Activated CD4-positive, CD25-positive, alpha-beta regulatory T cell treated with anti-CD3 and anti-CD28 coated beads, Interleukin-2, amount 50 U/mL, for 16 hours (primary cell): ENCODE measurements at places on chromosomes 5 and 9.

DNA sequence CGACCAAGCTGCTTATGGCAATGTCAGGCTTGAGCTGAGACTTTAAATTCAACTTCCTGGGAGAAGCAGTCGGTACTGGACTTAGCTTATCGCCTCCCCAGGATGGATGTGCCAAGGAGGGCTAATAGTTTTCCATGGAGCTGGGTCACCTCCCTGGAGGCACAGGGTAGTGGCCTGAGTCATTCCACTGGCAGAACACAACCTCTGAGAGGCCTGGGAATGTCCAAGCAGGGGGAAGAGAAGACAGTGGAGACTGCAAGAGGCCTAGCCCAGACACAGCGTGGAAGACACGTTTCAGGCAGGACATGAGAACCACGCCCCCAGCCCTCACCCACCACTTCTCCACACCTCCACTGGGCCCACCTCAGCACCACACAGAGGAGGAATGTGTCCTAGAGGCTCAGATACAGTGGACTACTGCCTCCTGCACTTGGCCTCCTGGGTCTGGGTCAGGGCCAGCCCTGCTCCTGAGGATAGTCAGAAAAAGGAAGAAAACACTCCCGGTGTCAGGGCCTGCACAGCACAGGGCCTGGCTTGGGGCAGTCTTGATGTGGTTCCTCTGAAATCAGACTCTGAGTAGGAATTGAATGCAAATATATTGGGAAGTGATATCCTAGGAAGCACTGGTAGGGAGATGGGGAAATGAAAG is 171.8 kb downstream of the FSTL4 start:
- no peak for DNase-seq

DNA sequence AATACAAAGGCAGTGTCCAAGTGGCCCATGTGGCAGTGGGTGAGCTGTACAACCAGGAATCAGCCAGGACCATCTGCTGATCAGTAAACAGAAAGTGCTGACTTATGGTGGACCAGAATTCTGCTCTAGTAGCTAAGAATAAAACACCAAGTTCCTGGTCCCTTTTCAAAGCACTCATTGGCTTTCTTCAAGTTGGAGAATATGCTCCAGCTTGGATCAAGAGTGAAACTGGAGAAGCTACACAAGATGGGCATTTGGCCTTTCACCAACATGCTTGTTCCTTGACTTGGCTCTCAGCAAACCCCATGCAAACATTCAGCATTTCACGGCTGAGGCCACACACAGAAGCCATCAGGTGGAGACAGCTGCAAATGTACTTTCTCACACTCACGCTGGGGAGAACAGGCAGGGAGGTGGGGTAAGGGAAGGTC is 32.1 kb downstream of the MARCHF3 start:
- DNase-seq = no peak

DNA sequence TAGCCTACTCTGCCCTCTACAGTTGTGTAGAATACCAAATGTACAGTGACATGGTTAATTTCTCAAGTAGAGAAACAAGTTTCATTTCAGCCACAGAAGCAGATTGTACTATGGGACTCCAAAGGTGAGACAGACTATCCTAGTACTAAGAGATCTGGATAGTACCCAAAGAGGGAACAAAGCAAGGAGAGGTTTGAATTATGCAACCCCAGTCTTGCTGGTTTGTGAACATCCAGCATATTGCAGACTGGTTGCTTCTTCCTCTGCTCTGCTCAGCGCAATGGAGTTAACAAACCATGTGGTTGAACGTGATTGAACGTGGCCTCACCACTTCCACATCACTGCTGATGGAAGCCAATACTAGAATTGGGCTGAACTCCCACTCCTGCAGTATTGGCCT is 43.3 kb upstream of the ALDOB start:
- no peak for DNase-seq

DNA sequence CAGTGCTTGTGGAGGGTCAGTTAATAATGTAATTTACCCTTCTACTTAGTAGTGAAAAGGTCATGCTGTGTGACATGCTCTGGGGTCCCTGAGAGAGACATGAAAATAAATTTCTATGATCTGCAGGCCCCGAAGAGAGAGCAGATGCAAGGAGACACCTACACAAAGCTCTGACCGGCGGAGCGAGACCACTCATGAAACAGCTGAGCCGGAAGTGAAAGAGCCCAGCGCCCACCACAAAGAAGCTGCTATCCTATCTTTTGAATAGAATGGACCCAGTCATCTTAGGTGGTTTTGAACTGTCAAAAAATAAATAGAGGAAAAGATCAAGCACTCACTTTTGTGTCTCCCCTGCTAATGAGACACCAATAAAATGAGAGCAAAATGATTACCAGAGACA is 190.0 kb downstream of the MED10 start:
- no peak for DNase-seq

DNA sequence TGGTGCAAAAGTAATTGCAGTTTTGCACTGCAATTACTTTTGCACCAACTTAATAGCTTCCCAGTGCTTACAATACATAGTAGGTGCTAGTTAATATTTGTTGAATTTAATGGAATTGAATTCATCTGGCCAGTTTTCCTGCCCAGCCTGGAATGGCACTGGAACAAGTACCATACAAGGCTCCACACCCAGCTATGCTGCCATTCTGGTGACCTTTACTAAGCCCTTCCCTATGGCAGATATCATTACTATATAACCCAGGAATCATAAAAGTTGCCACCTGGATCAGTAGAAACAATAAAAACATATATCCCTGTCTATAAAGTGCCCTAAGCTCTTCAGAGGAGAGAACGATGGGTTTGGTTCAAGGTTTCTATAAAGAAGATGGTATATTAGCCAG is 22.4 kb upstream of the TRIM36 start:
- DNase-seq = no peak

- DNase-seq = no peak
These were observed 72.0 kb downstream of the SEMA6A start for GRCh38 chr5:116502616-116503015.

DNA sequence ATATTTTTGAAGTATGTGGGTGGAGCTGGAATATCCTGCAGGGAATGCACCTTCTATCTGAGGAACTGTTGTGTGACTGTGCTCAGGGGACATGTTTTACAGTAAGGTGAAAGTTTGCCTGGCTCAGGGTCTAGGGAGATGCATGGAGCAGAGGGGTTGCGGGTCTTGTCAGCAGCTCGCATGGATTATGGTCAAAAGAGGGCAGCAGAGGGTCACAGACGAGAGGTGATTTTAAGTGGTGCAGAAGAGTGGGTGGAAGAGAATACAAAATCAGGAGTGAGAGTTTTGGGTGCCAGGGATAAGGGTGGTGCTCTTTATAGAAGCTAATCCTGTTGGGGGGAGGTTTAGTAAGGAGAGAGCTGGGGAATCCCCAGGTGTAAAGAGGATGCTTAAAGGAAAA is 53.5 kb upstream of the GRIN3A start:
- DNase-seq = no peak

DNA sequence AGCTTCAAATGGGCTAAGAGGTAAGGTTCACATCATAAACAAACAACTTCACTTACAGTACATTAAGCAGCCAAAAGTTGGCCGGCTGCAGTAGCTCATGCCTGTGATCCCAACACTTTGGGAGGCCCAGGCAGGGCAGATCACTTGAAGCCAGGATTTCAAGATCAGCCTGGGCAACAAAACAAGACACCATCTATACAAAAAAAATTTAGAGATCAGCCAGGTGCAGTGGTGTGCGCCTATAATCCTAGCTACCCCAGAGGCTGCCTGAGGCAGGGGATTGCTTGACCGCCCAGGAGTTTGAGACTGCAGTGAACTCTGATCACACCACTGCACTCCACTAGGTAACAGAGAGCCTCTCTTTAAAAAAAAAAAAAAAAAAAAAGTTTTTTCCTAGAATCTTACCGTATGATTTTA is 16.9 kb downstream of the UBTD2 start:
- no peak for DNase-seq

DNA sequence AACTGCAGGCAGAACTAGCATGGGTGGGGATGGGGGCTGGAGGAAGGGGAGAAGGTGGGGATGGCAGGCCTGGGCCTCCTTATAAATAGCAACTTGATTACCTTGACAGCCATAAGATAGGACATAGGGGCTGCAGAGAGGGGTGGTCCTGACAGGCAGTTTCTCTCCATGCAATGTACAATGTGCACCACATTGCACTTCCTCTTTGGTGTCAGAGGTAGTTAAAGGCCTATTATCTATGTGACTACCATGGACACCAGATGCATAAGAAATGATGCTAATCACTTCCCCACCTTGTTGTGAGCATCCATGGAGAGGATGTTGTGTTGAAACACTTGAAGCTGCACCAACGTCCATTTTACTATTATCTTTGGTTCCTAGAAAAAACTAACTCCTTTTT is 20.2 kb upstream of the SUB1 start:
- DNase-seq = no peak

DNA sequence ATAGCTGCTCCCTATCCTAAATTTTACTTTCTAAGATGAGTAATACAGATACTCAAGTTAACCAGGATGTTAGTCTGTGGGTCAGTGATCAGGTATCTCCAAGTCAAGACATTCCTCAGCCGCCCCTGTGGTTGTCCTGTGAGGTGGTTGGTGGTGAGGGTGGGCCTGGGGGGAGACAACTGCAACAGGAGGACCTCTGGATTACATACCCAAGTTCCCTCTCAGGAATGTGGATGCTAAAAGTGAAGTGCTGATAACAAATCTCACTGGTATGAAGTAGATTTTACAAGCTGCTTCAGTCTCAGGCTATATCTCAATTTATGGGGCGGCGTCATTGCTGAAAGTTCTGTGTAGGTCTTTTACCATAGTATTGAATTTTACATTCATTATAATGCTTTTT is 38.3 kb downstream of the SLC1A3 start:
- DNase-seq = no peak

- no peak for DNase-seq
These were observed 84.6 kb downstream of the CEMIP2 start for GRCh38 chr9:71683598-71684235.

GRCh38 chr5:32686799-32687498 is 24.2 kb upstream of the NPR3 start:
- DNase-seq = no peak

DNA sequence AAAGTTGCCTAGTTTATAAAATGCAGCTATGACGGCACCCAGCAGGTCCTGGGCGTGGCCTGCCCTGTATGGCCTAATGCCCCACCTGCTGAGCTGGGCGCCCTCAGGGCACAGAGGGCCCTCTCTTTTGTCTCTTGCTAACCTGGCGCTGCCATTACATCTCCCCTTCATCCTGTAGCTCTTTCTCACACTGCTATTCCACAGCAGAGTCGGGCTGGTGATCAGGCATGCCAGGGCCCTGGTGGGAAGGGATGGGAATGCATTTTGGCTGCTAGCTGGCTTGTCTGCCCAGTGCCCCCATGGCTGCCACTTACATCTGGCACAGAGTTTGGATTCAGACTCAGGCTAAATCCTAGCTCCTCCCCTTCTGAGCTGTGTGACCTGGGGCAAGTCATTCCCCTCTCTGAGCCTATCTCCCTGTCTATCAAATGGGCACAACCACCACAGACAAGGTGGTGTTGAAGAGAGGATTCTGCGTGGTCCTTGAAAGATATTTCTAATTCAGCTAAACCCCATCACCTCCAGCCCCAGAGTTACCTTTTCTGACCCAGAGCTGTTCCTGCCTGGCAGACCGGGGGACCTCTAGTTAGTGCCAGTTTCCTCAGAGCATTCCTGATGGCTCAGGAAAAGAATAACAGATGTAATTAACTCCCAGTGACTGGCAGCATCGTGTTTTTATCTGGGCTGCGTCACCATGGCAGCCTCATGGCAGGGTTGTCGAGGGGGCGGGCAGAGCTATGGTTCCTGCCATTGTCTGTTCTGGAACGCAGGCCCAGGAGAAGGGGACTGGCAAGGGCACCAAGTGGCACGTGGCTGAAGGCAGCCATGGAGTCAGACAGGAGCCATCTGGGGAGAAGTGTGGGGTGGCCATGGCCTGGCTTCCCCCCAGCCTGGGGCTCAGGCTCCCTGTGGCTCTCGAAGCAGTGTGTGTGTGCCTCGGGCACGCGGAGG is 6.3 kb downstream of the PRR7 start:
- DNase-seq = no peak

- DNase-seq = no peak
These were observed 64.3 kb downstream of the GLDC start for GRCh38 chr9:6581253-6581652.

- DNase-seq = no peak
These were observed 22.2 kb upstream of the CXCL14 start for GRCh38 chr5:135600971-135601381.

DNA sequence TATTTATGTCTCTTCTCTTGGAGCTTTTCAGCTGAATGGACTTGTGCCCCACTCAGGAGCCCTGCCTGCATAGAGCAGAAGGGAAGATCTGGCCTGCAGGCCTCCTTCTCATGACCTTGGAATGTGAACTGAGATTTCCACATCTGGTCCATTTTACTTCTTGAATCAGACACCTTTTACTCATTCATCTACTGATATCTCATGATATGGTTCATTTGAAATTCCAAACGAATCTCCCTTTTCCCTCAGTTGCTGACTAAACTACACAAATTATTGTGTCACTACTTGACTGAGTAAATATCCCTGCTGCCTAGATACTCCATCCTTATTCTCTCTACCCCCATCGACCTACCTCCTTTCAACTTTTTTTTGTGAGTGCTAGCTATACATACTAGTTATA is 138.7 kb downstream of the PLCXD3 start:
- no peak for DNase-seq

DNA sequence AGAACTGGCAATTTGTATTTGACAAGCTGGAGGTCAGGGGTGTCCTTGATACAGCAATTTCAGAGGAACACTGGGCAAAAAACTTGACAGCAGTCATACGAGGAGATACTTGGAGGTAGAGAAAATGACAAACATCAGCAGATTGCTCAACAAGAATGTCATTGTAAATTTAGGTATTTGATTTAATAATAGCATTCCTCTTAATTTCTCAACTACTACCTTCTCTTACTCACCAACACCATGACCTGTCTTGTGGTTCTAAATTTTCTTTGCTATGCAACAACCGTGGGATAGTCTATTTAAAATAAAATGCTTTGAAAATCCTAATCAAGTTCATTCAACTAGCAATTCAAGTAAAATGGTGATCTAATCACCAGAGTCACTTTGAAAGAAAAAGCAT is 128.4 kb downstream of the DNAH5 start:
- no peak for DNase-seq

DNA sequence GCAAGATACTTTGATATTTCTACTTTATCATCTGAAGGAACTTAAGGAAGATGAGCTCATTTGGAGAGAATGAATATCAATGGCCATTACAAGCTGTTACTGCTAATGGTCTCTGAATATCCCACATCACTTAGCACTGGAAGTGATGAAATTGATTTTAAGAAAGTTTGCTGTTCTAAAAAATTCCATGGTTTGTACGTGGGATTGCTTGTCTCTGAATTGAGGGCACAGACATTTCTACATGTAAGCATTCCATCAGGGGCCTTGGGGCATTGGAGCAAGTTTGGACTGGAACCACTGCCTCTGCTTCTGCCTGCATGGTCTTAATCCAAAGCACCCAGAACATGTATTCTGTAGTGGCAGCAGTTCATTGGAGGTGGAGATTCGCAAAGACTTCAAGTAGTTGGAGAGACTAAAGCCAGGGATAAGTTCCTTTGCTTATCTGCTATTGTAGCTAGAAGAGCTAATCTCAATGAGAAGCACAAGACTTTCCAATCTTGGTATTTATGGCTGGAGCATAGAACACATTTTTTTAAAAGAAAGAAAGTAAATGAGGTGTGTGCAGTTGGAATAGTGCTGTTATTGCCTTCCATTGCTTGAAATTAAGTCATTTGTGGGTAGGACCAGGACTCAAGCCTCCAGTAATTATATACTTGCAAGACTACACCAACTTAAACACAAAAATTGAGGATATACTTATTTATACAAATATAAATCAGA is 424.2 kb downstream of the SPATA31D1 start:
- no peak for DNase-seq

GRCh38 chr9:24590432-24590831 is 44.7 kb upstream of the IZUMO3 start:
- DNase-seq = no peak

- no peak for DNase-seq
These were observed 176.1 kb upstream of the MVB12B start for GRCh38 chr9:126150411-126151030.
